ENCODE measurements at places on chromosomes 11 and 22. TPM values are rescaled to one million over a fixed set of nuclear protein-coding genes. Genes with fewer than 3 reads are reported as not detected.

Gene CALCA
- total RNA-seq = 0.97 TPM

Gene TMEM41B
- 28.8 TPM for total RNA-seq

Gene OR2D3
- total RNA-seq = not detected

Gene ROM1
- total RNA-seq = 15.6 TPM

Gene OVCH2
- total RNA-seq = 0.75 TPM

Gene UBQLN3
- total RNA-seq = 0.99 TPM

Gene SUSD2
- total RNA-seq = 11.2 TPM

Gene SGSM1
- 9.5 TPM for total RNA-seq

Gene CASP5
- 2.0 TPM for total RNA-seq

Gene MMP1
- total RNA-seq = not detected

GRCh38 chr11:72232260-72233055 lies 7.9 kb downstream of the INPPL1 start:
- no peaks in the 10 kb centered on the region for H3K36me3 ChIP-seq
- H3K4me1 ChIP-seq = no peaks in the 10 kb centered on the region
- no peak for DNase-seq
- no peak overlapping the region for H3K27ac ChIP-seq
- no peak overlapping the region for H3K4me3 ChIP-seq
- no peaks in the 10 kb centered on the region for H3K27me3 ChIP-seq

DNA sequence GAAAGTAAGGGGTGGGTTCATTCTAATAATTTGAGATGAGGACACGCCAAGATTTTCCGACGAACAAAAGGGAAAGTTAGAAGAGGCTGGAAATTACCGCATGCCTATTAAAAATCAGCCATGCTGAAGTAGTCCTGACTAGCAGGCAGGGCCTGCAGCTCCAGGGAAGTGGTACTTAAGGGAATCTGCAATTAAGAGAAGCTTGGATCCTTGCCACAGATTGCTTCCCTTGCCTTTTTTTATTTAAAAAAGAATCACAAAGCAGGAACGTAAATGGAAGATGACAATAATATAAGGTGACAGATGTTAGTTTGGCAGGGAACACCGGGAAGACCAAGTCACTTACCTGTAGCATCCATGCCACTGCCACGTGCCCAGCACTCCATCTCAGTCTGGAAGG lies 359.3 kb downstream of the CADM1 start:
- no peaks in the 10 kb centered on the region for H3K36me3 ChIP-seq
- no peaks in the 10 kb centered on the region for H3K4me1 ChIP-seq
- no peak overlapping the region for H3K4me3 ChIP-seq

DNA sequence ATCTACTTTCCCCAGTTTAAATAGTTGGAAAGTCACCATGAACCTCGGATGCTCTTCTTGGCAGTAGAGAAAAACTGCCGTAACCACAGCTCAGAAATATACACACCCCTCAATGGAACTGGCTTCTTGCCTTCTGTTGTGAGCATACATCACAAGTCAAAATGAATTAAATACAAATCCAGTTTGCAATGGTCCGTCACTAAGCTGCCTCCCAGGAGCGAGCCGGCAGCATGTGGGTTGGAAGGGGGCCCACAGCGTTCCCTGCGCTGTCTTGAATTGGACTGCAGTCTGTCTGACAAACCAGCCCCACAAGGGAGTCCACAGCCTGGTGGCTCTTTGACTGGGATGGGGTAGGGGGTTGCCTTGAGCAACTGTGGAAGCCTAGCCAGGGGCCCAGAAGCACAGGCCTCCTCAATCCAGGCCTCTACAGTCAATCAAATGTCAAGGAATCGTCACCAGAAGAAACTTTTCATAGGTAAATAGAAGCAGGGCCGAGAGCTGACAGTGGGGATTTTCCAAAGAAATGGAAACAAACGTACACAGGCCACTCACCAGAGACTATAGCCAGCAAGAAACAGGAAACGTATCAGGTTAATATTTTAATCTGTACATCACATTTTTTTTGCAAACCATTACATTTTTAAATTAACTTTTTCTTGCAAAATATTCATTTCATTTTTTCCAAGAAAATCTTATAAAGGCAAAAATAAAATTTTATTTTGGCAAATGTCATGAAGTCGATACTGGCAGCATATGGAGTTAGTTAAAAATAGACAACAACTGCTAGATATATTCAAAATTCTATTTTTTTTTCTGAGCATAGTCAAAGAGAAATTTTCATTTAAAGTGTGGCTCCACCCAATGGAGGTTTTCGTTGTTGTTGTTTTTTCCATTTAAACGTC lies 38.5 kb downstream of the C11orf58 start:
- no peak overlapping the region for H3K27ac ChIP-seq
- no peaks in the 10 kb centered on the region for H3K27me3 ChIP-seq
- no peaks in the 10 kb centered on the region for H3K4me1 ChIP-seq

DNA sequence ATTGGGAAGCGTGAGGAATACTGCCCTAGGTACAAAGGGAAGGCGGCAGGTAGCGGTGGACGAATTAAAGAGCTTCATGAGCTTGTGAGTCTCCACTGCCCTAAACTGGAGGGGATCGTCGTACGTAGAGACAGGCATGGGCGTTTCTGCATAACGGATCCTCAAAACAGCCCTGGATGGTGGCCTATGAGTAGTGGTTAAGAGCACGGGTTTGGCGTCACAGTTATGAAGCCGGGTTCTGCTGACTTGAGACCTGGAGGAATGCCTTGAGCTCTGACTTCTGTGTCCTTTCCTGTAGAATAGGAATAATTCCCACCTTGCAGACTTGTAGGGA lies 335 bp downstream of the TMEM138 start:
- peak overlapping the region; percentile 48 for H3K4me3 ChIP-seq
- peaks cover 6% of the 10 kb centered on the region for H3K36me3 ChIP-seq
- DNase-seq = no peak
- no peaks in the 10 kb centered on the region for H3K27me3 ChIP-seq

DNA sequence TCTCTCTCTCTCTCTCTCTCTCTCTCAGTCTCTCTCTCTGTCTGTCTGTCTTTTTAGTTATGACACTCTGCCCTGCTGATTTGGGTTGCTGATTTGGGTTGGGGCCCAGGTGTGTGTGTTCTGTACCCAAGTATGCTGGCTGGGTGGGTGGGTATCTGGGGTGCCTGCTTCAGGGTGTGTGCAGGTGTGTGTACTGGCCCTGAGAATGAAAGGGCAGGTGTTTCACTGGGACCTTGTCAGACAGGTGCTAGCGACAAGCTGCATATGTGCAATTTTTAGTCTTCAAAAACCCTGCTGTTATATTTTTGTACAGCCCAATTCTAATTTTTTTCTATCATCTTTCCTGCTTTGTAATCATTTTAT lies 943 bp downstream of the CSF2RB start:
- H3K4me1 ChIP-seq = no peaks in the 10 kb centered on the region
- no peaks in the 10 kb centered on the region for H3K36me3 ChIP-seq
- no peaks in the 10 kb centered on the region for H3K27me3 ChIP-seq
- no peak overlapping the region for H3K27ac ChIP-seq

- H3K27me3 ChIP-seq = no peaks in the 10 kb centered on the region
- H3K4me1 ChIP-seq = no peaks in the 10 kb centered on the region
- H3K4me3 ChIP-seq = no peak overlapping the region
- no peak overlapping the region for H3K27ac ChIP-seq
- no peaks in the 10 kb centered on the region for H3K36me3 ChIP-seq
- no peak for DNase-seq
Observed at GRCh38 chr11:59900366-59901126, 22.0 kb downstream of the OOSP3 start.

DNA sequence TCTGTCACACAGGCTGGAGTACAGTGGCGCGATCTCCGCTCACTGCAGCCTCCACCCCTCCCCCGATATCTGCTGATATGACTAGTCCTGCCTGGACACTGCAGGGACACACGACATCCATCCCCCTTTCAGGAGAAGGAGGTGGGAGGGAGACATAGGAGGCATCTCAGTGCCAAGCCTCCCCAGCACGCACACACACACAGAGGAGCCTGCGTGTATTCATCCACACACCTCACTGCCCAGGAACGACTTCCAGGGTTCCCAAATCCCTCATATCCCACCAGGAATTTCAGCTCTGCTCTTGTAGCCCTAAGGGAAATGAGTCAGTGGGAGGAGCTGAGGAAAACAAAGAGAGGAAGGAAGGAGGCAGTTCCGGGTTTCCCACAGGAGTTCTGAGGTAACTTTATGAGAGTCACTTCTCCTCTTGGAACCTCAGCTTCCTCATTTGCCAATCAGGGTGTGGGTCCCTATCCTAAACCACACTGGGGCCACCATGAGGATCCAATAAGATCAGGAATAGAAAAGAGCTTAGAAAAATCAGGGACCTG lies 37.2 kb upstream of the ACER3 start:
- H3K36me3 ChIP-seq = no peaks in the 10 kb centered on the region
- no peak overlapping the region for H3K4me3 ChIP-seq
- H3K27me3 ChIP-seq = no peaks in the 10 kb centered on the region
- DNase-seq = no peak
- H3K4me1 ChIP-seq = no peaks in the 10 kb centered on the region

GRCh38 chr11:103586756-103587155 lies 449.7 kb upstream of the DDI1 start:
- H3K36me3 ChIP-seq = no peaks in the 10 kb centered on the region
- no peak for DNase-seq
- no peaks in the 10 kb centered on the region for H3K4me1 ChIP-seq
- no peak overlapping the region for H3K4me3 ChIP-seq

DNA sequence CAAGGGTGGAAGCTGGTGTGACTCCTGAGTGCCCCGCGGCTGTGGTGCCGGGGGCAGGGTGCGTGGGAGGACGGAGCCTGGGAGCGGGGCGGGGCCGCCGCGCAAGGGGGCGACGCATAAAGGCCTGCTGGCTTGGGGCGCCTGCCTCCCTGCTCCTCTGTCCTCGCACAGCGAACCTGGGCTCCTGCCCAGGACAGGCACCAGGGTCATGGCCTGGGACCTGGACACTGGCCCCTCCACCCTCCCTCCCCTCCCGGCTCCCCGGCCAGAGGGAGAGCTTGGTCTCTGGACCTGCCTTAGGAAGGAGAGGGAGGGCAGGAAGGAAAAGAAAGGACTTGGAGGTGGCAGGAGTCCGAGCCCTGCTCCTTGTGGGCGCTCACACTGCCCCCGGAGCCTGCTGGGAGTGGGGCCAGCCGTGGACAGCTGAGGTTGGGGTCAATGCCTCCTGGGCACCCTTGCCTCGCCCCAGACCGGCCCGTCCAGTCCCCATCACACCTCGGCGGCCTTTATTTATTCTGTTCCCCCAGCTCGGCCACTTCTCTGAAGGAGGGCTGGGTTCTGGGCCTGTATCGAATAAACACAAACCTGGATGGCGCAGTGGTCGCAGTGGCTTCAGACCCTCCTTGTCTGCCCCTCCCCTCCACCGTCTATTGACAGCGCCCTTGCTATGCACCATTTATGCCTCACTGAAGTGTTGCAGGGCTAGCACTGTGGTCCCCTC lies 8.7 kb downstream of the SLC16A8 start:
- no peak overlapping the region for H3K27ac ChIP-seq
- DNase-seq = no peak
- no peaks in the 10 kb centered on the region for H3K36me3 ChIP-seq
- H3K27me3 ChIP-seq = no peaks in the 10 kb centered on the region
- H3K4me3 ChIP-seq = no peak overlapping the region
- no peaks in the 10 kb centered on the region for H3K4me1 ChIP-seq

DNA sequence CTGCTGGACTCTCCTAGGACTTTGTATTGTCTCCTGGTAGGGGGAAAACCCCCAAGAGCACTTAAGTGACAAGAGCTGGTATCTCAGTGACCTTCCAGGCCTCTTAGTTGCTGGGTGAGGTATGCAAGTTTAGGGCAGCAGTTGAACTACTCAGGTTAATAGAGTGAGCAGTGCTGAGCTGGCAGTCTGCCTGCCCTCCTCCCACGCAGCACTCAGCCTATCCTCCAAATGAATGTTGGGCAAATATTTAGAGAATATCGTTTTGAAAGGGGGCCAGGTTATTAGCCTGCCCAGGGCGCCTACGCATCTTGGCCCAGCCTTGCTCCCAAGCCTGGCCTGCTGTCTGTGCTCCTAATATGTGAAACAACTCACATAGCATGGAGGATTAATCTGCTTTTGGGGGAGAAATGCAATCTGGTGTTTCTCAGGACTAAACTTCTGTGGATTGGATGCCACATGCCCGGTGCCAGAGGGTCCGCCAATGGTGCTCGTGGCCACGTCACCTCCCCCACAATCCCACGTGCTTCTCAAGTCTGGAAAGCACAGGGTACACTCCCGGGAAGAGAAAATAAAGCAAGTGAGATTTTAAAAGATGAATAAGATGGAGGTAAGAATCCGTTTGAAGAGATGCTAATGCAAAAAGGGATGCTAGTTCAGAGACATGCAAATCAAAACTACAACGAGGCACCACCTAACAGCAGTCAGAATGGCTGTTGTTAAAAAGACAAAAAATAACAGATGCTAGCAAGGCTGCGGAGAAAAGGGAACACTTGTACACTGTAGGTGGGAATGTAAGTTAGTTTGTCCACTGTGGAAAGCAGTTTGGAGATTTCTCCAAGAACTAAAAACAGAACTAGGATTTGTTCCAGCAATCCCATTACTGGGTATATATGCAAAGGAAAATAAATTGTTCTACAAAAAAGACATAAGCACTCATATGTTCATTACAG lies 67.7 kb downstream of the SPON1 start:
- peak; percentile 84 for DNase-seq
- H3K27me3 ChIP-seq = no peaks in the 10 kb centered on the region
- H3K36me3 ChIP-seq = no peaks in the 10 kb centered on the region

- no peak overlapping the region for H3K27ac ChIP-seq
- no peaks in the 10 kb centered on the region for H3K36me3 ChIP-seq
- H3K4me3 ChIP-seq = no peak overlapping the region
- H3K27me3 ChIP-seq = no peaks in the 10 kb centered on the region
- H3K4me1 ChIP-seq = no peaks in the 10 kb centered on the region
Observed at GRCh38 chr22:23878219-23878618, 16.0 kb upstream of the MIF start.

GRCh38 chr11:96222102-96222501 lies 120.9 kb downstream of the MAML2 start:
- H3K27me3 ChIP-seq = no peaks in the 10 kb centered on the region
- H3K36me3 ChIP-seq = no peaks in the 10 kb centered on the region
- no peak overlapping the region for H3K27ac ChIP-seq

DNA sequence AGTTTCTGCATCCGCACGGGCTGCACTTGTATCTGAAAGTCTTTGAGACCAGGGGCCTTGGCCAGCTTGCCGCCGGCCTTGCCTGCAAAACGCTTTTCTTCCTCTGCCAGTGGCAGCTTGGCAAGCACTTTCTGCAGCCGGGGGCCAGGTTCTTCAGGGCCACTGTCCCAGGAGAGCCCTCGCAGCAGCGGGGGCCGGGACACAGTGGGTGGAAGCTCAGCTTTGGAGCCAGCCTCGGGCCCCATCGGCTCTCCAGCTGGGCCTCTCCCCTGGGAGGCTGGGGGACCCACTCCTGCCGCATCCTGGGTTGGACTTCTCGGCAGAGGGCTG lies 57.5 kb upstream of the LYVE1 start:
- H3K4me1 ChIP-seq = no peaks in the 10 kb centered on the region
- peak overlapping the region; percentile 62 for H3K27ac ChIP-seq
- no peak overlapping the region for H3K4me3 ChIP-seq
- peaks cover 19% of the 10 kb centered on the region for H3K36me3 ChIP-seq
- no peaks in the 10 kb centered on the region for H3K27me3 ChIP-seq

- H3K27me3 ChIP-seq = no peaks in the 10 kb centered on the region
- no peak overlapping the region for H3K4me3 ChIP-seq
- DNase-seq = peak; percentile 60
- no peaks in the 10 kb centered on the region for H3K4me1 ChIP-seq
Observed at GRCh38 chr22:49026494-49027367, 800.9 kb downstream of the BRD1 start.

- H3K27ac ChIP-seq = no peak overlapping the region
- H3K4me1 ChIP-seq = peaks cover 5% of the 10 kb centered on the region
- no peak for DNase-seq
- no peaks in the 10 kb centered on the region for H3K27me3 ChIP-seq
- H3K4me3 ChIP-seq = no peak overlapping the region
Observed at GRCh38 chr11:35526370-35526792, 965 bp upstream of the PAMR1 start.

All from aorta (tissue), 5 donors.